Activated CD4-positive, alpha-beta T cell treated with anti-CD3 and anti-CD28 coated beads, Interleukin-2, amount 10 ng/mL, durations not matched to agents 24 days and 14 days (primary cell): ENCODE measurements at places on chromosomes 2 and 18. TPM values are rescaled to one million over a fixed set of nuclear protein-coding genes. Genes with fewer than 3 reads are reported as not detected.

- H3K27me3 ChIP-seq = peaks cover 7% of the 10 kb centered on the region
- H3K36me3 ChIP-seq = peaks cover 3% of the 10 kb centered on the region
- peak overlapping the region; percentile 87 for H3K27ac ChIP-seq
- DNase-seq = peak; percentile 92
Measured at GRCh38 chr18:111306-112014, 46.9 kb upstream of the USP14 start.

- no peak overlapping the region for H3K27ac ChIP-seq
- H3K4me3 ChIP-seq = no peak overlapping the region
- H3K4me1 ChIP-seq = no peaks in the 10 kb centered on the region
- peaks cover 28% of the 10 kb centered on the region for H3K27me3 ChIP-seq
- no peaks in the 10 kb centered on the region for H3K36me3 ChIP-seq
Measured at GRCh38 chr18:49669403-49669802, 107.5 kb downstream of the LIPG start.

Gene SIGLEC15
- not detected in 2 replicates for total RNA-seq

DNA sequence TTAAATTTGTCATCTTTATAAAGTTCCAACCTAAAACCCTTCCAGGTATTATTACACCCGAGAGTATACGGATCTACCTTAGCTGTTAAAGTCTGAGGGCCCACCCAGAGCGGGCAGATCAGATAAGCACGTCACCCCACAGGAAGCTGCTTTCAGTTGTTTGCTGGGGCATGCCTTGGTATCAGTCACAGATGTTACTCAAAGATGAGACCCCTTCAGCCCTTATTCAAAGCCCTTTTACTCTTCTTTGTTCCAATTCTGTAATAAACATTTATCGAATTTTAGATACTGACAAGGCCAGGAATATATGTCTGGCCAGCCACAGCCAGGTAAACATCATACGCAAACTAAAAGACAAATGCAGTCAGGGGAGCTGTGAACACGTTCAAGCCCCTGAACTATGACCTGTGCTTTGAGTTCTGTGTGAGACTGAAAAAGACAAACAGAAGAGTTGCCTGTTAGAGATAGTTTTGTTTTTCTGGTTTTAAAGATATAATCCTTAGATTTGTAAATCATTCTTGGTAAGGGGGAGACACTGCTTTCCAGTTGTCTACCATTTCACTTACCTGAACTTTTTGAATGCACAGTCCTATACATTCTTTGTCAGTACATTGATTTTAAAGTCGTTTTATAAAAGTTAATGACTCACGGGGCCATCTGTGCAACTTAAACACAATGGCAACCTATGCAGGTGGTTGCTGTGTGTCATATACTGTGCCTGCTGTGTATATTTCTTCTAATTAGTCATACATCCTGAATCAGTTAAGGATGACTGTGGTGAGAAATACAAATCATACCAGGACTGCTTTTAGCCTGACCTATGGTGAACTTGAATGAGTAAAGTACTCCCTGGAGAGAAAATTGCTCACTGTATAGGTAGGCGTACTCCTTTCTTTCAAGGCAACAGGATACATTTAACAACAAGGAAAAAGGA is 100.5 kb upstream of the ITPRID2 start:
- H3K27me3 ChIP-seq = no peaks in the 10 kb centered on the region
- peak overlapping the region; percentile 28 for H3K4me3 ChIP-seq
- peak; percentile 62 for DNase-seq
- H3K4me1 ChIP-seq = peaks cover 25% of the 10 kb centered on the region
- peak overlapping the region; percentile 79 for H3K27ac ChIP-seq

Gene TXNDC2
- total RNA-seq = not detected in 2 replicates

Gene SERPINB12
- total RNA-seq = not detected in 2 replicates

- H3K4me3 ChIP-seq = no peak overlapping the region
- no peaks in the 10 kb centered on the region for H3K27me3 ChIP-seq
- H3K27ac ChIP-seq = no peak overlapping the region
- no peaks in the 10 kb centered on the region for H3K4me1 ChIP-seq
- DNase-seq = no peak
Measured at GRCh38 chr18:40907842-40908241, 1047.2 kb upstream of the PIK3C3 start.

DNA sequence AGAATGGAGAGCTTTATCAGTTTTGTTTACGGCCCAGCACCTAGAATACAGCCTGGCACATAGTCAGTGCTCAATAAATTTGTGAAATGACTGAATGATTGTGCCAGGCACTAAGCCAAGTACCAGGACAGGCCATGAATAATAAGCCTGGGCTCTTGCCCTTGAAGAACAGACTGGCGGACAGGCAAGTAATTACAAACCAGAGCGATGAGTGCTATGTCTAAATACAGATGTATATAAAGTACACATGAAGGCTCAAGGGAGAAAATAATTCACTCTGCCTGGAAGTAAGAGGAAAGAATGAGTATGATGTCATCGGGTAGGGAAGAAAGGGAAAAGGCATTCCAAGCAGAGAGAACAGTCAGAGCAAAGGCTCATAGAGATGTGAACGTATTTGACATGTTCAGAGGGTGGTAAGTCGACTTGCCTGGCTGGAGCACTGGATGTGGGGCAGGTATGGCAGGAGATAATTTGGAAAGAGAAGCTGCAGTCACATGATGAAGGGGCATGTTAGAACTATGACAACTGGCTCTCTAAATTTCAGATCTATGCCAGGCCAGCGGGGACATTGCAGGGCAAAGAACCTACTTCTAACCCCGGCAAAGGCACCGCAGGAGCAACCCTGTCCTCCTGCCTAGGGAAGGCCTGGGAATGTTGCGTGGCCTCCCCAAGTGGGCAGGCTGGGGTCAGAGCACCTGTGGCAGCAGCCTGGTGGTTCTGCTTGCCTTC is 119.1 kb upstream of the STPG4 start:
- H3K27ac ChIP-seq = no peak overlapping the region
- peaks cover 2% of the 10 kb centered on the region for H3K4me1 ChIP-seq
- H3K4me3 ChIP-seq = no peak overlapping the region
- H3K36me3 ChIP-seq = no peaks in the 10 kb centered on the region
- no peak for DNase-seq

Gene EHBP1
- total RNA-seq = 23.9 and 27.4 TPM in 2 replicates

Gene C1QL2
- total RNA-seq = not detected in 2 replicates

DNA sequence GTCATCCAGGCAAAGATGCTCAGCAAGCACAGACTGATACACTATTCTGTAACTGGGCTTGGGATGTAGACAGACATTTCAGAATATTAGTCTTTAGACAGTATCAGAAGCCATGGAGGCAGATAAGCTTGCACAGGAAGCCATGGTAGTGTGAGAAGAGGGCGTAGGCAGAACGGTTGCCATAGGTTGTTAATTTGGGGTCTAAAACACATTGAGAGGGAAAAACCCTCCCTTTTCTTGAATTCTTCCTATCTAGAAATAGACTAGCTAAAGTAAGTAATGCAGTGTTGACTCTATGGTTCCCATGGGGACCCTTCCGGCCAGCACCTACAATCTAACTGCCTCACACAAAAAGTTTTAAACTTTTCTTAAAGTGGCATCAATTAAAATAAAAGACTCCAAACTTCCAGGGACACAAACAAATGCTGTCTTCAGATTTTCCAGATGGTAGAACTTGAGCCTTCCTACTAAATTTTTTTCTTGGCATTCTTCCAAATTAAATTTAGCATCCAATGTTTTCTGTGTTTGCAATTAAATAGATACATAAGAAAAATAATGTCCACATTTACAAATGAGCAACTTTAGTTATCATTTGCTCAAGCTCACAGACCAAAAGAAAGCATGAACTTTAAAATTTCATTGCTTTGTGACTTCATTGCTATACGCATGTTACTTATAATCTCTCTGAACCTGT is 1.9 kb downstream of the PRKRA start:
- H3K4me1 ChIP-seq = peaks cover 27% of the 10 kb centered on the region
- DNase-seq = no peak
- no peak overlapping the region for H3K27ac ChIP-seq
- H3K36me3 ChIP-seq = peaks cover 39% of the 10 kb centered on the region
- H3K4me3 ChIP-seq = peak overlapping the region; percentile 7
- peaks cover 2% of the 10 kb centered on the region for H3K27me3 ChIP-seq

DNA sequence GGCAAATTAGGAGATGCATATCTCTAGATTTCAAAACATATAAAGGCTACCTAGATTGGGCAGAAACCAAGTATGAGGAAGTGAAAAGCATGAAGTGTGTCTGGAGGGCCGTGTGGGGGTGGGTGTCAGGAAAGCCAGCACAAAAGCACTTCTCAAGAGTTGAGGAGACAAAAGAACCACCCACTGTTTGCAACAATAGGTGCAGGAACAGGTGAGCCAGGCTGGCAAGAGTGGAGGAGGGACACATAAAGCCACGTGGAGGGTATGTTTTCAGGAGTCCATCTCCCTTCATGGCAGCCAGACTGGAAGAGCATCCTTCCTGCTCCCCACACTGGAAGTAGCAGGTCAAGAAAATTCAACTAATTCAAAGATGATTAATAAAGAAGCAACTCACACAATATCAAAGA is 96.4 kb downstream of the CERS6 start:
- H3K36me3 ChIP-seq = peaks cover 18% of the 10 kb centered on the region
- H3K4me1 ChIP-seq = peaks cover 4% of the 10 kb centered on the region
- DNase-seq = no peak
- no peaks in the 10 kb centered on the region for H3K27me3 ChIP-seq
- no peak overlapping the region for H3K27ac ChIP-seq

Gene HOXD13
- total RNA-seq = not detected in 2 replicates

DNA sequence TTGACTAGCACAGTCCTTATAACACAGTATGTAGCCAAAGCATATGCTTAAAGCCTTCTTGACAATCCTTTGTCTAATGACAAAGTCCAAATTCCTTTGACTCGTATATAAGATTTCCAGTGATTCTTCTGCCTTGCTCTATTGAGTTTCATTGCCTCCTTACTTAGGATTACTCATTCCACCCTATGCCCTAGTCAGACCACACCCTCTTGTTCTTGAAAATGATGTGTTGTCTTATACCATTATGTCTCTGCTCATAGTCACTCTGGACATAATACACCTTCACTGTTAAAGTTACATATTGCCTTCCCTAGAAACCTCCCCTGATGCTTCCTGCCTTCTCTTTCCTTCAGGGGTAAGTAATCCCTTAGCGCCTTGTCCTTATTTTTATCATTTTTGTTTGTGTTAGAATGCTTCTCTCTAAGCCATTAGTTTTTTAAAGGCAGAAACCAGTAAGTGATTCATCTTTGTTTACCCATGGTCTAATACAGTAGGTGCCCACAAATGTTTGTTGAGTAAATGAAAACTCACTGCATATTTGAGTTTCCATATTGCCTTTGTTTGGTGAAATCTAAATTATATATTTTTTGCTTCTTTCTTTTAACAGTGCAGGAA is 19.3 kb downstream of the GPD2 start:
- no peaks in the 10 kb centered on the region for H3K27me3 ChIP-seq
- H3K4me3 ChIP-seq = no peak overlapping the region
- DNase-seq = no peak
- H3K4me1 ChIP-seq = peaks cover 17% of the 10 kb centered on the region

- DNase-seq = no peak
- H3K36me3 ChIP-seq = no peaks in the 10 kb centered on the region
- H3K27ac ChIP-seq = no peak overlapping the region
- no peaks in the 10 kb centered on the region for H3K27me3 ChIP-seq
- no peak overlapping the region for H3K4me3 ChIP-seq
Measured at GRCh38 chr2:14735696-14736095, 103.2 kb downstream of the LRATD1 start.

- no peaks in the 10 kb centered on the region for H3K36me3 ChIP-seq
- H3K27me3 ChIP-seq = no peaks in the 10 kb centered on the region
- H3K27ac ChIP-seq = no peak overlapping the region
- H3K4me1 ChIP-seq = no peaks in the 10 kb centered on the region
Measured at GRCh38 chr18:22637787-22638186, 220.1 kb upstream of the CTAGE1 start.

Gene IL1RL2
- 0.09 and 0.12 TPM in 2 replicates for total RNA-seq

Gene TRAPPC8
- 32.6 and 35.0 TPM in 2 replicates for total RNA-seq

GRCh38 chr2:9665898-9666297 is 35.1 kb upstream of the YWHAQ start:
- no peak overlapping the region for H3K4me3 ChIP-seq
- no peak for DNase-seq

- H3K4me3 ChIP-seq = no peak overlapping the region
- no peak for DNase-seq
- peaks cover 49% of the 10 kb centered on the region for H3K27me3 ChIP-seq
- H3K4me1 ChIP-seq = no peaks in the 10 kb centered on the region
- H3K27ac ChIP-seq = no peak overlapping the region
- H3K36me3 ChIP-seq = no peaks in the 10 kb centered on the region
Measured at GRCh38 chr2:158181171-158181570, 79.5 kb downstream of the UPP2 start.

GRCh38 chr2:102315921-102316320 is 4.6 kb downstream of the IL1RL1 start:
- no peak for DNase-seq
- H3K27ac ChIP-seq = no peak overlapping the region
- no peaks in the 10 kb centered on the region for H3K27me3 ChIP-seq
- H3K4me3 ChIP-seq = no peak overlapping the region
- H3K36me3 ChIP-seq = no peaks in the 10 kb centered on the region
- H3K4me1 ChIP-seq = peaks cover 15% of the 10 kb centered on the region

- H3K36me3 ChIP-seq = no peaks in the 10 kb centered on the region
- no peak overlapping the region for H3K27ac ChIP-seq
- H3K27me3 ChIP-seq = peaks cover 10% of the 10 kb centered on the region
- DNase-seq = no peak
Measured at GRCh38 chr18:23143016-23143814, 7.9 kb downstream of the CABLES1 start.

DNA sequence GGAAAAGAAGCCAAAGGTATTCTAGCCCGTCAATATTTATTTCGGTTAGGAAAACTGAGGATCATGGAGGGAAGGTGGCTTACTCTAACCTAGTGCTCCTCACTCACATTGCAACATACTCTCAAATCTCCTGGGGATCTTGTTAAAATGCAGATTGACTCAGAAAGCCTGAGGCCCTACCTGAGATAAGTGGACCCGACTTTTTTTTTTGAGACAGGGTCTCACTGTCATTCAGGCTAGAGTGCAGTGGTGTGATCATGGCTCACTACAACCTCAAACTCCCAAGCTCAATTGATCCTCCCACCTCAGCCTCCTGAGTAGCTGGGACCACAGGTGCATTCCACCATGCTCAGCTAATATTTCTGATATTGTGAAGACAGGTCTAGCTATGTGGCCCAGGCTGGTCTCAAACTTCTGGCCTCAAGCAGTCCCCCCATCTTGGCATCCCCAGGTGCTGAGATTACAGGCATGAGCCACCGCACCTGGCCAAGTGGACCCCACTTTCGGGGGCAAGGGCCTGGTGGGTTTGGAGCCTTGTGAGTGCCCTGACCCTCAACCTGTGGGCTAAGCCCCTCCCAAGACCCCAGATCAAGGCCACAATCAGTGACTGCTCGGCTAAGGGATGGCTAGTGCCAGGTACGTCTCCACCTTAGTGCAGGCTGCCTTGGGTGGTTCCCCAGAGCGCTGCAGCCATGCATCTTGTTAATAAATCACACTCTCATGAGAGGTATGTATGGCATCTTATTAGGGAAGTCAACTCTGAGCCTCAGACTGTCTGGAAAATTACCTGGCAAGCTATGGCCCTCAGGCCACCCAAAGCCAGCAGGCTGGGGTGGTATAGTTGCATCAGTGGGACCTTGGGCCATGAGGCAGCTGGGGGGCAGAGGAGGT is 1.1 kb upstream of the NEURL3 start:
- DNase-seq = no peak
- H3K27ac ChIP-seq = no peak overlapping the region
- no peaks in the 10 kb centered on the region for H3K36me3 ChIP-seq

Gene POTEJ
- total RNA-seq = not detected in 2 replicates

Gene FIGN
- total RNA-seq = not detected in 2 replicates

Gene CYTIP
- 320 and 321 TPM in 2 replicates for total RNA-seq

GRCh38 chr2:50975546-50975945 is 56.4 kb downstream of the NRXN1 start:
- H3K36me3 ChIP-seq = no peaks in the 10 kb centered on the region
- H3K27ac ChIP-seq = no peak overlapping the region
- no peak for DNase-seq
- no peaks in the 10 kb centered on the region for H3K27me3 ChIP-seq
- no peaks in the 10 kb centered on the region for H3K4me1 ChIP-seq
